ENCODE measurements at places on chromosomes 13 and 19.

- H3K27ac ChIP-seq = no peak overlapping the region
- 0 out of 2 replicates have a peak, but pooled peaks cover under 1% of the 10 kb centered on the region for H3K36me3 ChIP-seq
- H3K4me3 ChIP-seq = no peak overlapping the region
- no peak for DNase-seq
- H3K27me3 ChIP-seq = no peaks in the 10 kb centered on the region
Observed at GRCh38 chr19:30003866-30004265, 61.8 kb downstream of the URI1 start.

GRCh38 chr19:1356508-1356865 is 27.2 kb upstream of the NDUFS7 start:
- no peak overlapping the region for H3K4me3 ChIP-seq
- H3K36me3 ChIP-seq = peaks cover 19% of the 10 kb centered on the region
- H3K27me3 ChIP-seq = no peaks in the 10 kb centered on the region

GRCh38 chr19:14769201-14769600 is 9.2 kb downstream of the ADGRE2 start:
- H3K27ac ChIP-seq = no peak overlapping the region
- DNase-seq = no peak
- H3K4me1 ChIP-seq = no peaks in the 10 kb centered on the region

DNA sequence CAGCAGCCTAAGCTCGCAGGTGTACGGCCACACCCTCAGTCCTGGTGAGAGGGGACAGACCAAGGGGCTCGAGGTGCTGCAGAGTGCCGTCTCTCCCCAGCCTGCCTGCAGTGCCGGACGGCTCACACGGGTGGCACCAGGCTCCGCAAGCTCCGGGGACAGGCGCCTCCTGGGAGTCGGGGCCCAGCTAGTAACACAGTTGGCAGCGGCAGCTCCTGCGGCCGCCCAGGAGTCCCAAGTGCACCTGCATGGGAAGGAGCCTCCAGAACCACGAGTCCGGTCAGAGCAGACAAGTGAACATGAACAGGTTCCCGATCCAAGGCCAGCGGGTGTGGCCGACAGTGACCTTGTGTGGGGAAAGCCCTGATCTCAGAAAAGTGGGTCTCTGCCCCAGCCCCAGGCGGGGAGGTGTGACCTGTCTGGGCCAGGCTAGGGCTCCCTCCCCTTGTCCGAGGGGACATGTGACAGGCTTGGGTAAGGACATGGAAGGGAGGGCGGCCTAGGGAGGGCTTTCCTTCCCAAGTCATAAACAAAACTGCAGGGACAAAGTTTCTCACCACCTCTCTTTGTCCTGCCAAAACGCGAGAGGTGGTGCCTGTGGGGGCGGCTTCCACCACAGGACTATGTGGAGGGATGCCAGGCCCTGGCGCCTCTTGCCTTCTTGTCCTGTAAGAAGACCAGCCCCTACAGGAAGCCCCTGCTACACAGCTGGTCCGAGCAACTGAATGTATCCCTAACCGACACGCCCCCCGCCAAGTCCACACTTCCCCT is 46.5 kb downstream of the MLLT1 start:
- H3K27me3 ChIP-seq = no peaks in the 10 kb centered on the region
- no peak overlapping the region for H3K4me3 ChIP-seq
- DNase-seq = peak; percentile 43

DNA sequence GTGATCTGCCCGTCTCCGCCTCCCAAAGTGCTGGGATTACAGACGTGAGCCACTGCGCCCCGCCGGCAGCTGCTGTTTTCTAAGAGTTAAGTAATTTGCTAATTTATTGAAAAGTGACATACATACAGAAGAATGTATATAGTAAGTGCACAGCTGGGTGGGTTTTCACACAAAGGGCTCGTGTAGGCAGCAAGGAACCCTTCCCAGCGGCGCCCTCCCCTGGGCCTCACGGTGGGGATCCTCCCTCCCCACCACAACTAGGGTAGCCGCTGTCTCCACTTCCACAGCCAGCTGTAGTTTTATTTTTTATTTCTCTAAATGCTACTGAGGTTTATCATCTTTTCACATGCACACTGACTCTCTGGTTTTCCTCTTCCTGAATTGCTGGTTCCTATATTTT is 64.9 kb downstream of the CRYL1 start:
- no peak overlapping the region for H3K27ac ChIP-seq
- peaks cover 4% of the 10 kb centered on the region for H3K4me1 ChIP-seq
- no peaks in the 10 kb centered on the region for H3K36me3 ChIP-seq
- DNase-seq = no peak
- H3K27me3 ChIP-seq = no peaks in the 10 kb centered on the region

All from IMR-90 (cell line).